ENCODE measurements at places on chromosomes 3 and 15.

- DNase-seq, result no peak
Observed at GRCh38 chr3:128345196-128345595, 121.5 kb downstream of the DNAJB8 start.

DNA sequence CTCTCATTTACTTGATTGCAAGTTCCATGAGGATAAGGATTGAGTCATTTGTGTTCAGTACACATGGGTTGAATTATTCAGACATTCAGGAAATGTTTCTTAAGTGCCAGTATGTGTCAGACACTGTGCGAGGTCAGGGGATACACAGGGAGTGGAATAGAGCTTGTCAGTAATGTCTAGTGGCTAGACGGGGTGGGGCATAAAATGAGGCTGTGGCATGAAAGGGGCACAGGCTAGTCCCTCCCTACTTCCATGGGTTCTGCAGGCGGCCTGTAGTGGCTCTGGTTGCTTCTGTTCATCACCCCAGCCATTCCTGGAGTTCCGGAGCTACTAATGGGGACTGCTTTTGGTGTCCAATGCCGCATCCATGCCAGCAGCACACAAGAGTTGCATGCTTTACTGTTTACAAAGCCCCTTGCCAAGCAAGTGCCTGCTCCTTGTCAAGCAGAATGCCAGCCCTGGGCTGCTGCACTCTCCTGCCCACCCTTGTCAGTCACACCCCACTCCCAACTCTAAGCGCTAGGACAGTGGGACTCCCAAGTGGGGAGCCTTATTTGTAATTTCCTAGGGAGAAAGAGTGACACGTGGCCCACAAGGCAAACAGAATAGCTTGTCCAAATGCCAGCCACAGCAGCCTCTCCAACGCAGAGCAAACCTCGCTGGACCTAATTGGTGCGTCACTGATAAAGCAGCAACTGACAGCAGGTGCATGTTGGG is 70.8 kb downstream of the RAB11A start:
- DNase-seq, result no peak

GRCh38 chr15:85828874-85829273 is 34.1 kb upstream of the KLHL25 start:
- peak; percentile 14 for DNase-seq

DNA sequence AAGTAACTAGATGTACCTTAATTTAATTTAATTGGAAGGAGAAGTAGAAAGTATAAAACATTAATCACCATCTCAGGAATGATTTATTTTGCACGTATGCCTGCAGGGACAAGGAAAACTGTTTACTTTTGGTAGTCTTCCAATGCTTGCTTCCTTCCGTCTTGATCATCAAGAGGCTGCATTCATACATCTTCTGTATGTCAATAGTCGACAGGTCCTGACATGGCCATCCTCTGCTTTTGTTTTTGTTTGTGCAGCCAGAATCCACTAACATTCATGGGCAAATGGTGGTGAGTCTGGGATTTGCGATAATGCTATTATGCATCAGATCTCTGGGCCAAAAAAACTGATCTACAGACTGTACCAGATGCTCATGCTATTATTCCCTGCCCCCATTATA is 56.6 kb upstream of the ZPLD1 start:
- DNase-seq, result no peak

- peak; percentile 84 for DNase-seq
Observed at GRCh38 chr3:71681224-71681668, 44.0 kb downstream of the EIF4E3 start.

DNA sequence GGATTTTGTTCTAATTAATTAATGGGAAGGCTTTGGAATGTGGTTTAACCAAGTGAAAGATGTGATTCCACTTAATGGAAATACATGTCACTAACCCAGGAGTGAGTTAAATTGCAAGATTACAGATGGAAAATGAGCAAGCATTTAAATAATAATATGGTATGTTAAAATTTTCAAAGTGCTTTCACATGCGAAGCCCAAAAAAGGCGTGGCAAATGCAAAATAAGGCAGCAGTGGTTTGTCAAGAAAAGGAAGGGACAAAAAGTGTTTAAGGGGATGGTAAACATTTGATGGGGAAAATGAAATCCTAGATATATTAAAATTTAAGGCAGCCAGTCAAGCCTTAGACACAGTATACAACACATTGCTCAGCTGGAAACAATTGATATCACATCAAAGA is 2.9 kb downstream of the TICRR start:
- DNase-seq, result no peak

GRCh38 chr15:95346721-95347475 is 983.6 kb upstream of the NR2F2 start:
- DNase-seq, result no peak

GRCh38 chr3:123341-123740 is 73.2 kb upstream of the CHL1 start:
- DNase-seq, result no peak

GRCh38 chr3:168472783-168473182 is 377.1 kb upstream of the GOLIM4 start:
- no peak for DNase-seq

DNA sequence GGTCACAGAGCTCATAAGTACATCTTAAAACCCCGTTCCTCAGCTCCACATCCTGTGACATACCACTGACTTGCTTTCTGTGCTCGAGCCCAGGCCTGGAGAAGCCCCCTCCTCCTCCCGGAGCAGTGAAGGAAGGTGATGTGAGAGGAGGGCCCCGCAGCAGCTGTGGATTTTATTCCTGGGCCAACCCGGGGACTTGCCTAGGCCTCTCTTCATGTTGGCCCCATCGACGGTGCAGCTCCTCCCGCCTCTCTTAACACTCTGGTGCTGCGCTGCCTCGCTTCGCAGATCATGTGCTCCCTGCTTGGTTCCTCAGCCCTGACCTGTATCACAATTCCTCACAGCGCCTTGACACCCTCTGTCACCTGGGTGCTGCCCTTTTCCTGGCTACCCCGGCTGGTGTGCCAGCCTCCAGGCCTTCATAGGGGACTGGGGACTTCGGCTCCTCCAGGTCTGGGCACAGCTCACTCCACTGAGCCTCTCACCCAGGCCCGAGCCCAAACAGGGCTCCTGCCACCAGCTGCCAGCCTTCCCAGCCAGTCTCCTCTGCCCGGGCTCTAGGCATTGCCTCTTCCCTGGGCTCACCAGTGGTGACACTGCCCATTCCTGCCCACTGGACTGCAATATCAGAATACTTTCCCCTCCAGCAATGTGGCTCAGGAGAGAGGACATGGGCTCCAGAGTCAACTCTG is 21.5 kb downstream of the MAGEF1 start:
- no peak for DNase-seq

DNA sequence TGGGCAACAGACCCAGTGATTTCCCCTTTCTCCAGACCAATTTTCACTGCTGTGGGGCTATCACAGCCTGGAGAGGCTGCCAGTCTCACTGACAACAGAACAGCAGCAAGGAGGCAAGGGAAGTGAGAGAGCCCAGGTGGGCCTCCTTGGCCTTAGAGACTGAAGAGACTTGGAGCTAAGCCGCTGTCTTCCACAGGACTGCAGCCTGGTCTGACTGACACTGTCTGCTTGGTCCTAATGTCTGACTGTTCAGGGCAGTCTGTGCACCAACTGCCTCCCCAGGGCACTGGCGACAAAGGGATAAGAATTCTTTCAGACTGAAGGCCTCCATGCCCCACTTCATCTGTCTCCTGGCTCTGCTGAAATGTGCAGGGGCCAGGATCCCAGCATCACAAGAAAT is 11.5 kb downstream of the POMGNT2 start:
- no peak for DNase-seq

GRCh38 chr3:16056217-16056616 is 118.3 kb upstream of the GALNT15 start:
- no peak for DNase-seq
